ENCODE measurements at places on chromosomes 5 and 9. TPM values are rescaled to one million over a fixed set of nuclear protein-coding genes. Genes with fewer than 3 reads are reported as not detected.

GRCh38 chr5:138724470-138725146 lies 28.6 kb upstream of the CTNNA1 start:
- peaks cover 34% of the 10 kb centered on the region for H3K4me1 ChIP-seq

DNA sequence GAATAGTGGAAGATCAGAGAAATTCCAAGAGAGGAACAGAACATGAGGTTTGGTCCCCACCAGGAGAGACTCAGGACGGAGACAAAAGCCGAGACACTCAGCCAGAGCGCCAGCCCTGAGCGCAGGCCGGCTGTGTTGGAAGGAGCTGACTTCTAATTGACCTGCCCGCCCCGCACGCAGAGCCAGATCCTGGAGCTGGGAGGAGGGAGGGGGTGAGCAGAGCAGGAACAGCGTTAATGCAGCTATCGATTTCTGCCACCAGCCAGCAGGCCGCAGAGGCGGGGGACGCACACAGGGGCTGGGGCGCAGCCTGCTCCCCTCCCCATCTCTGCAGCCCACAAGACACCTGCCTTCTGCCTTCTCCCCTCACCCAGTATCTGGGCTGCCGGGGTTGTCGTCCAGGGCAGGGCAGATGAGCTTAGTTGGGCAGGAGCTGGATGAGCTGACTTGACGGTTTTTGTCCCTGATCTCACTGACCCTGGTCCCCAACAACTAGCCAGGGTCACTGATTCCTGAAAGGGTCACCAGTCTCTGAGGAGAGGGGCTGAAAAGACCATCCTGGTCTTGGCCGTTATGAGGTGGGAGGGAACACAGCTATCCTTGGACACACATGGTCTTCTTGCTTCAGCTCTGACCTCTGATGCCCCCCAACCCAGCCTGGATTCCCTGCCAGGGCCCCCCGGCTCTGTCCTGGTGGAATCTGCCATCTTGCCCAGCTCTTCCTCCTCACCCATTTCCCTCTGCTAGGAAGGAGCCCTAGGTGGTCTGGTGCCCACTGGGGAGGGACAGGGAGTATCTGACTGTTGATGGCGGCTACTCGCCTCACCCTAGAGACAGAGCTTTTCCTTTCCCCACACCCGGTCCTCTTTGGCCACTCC lies 29.8 kb downstream of the CXXC5 start:
- H3K27ac ChIP-seq = peak overlapping the region; percentile 80
- H3K36me3 ChIP-seq = peaks cover 26% of the 10 kb centered on the region

The C5orf58 gene
- 1.0 TPM for total RNA-seq

The ZMAT2 gene
- 35.5 TPM for total RNA-seq

The ENHO gene
- total RNA-seq = not detected

The SLCO6A1 gene
- total RNA-seq = not detected

GRCh38 chr5:57552033-57552432 lies 69.4 kb upstream of the ACTBL2 start:
- no peaks in the 10 kb centered on the region for H3K4me1 ChIP-seq
- H3K27ac ChIP-seq = no peak overlapping the region
- no peak overlapping the region for H3K4me3 ChIP-seq
- H3K36me3 ChIP-seq = no peaks in the 10 kb centered on the region

The PCDHB7 gene
- 0.55 TPM for total RNA-seq

The CRB2 gene
- not detected for total RNA-seq

DNA sequence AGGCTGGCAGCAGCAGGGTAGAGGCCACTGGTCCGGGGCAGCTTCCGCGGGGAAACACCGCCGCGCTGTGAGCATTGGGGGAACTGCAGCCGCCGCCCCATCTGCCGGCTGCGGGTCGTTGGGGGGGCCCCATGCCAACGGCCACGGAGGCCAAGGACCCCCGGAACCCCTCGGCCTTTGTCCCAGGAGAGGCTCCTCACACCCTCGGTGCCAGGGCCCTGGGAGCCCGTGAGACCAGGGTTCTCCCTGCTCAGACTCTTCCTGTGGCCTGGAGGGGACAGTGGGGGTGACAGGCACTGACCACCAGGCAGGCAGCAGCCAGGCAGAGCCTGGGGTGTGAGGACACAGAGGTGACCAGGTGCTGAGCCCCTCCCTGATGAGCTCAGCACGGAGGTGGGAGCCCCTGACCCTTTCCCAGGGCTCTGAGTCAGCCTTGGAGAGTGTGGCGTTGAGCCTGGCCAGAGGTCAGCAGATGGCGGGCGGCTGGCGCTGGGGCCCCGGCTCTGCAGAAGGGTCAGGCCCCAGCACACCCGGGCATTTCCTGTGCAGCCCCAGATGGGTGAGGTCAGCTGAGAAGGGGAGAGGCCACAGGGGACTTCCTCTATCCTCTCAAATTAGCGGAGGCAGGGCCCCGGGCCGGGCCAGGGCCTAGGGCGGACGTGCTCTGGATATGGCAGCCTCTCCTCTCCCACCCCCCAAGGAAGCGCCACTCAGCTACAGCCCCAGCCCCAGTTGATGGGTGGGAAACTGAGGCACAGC lies 17.9 kb upstream of the EGFL7 start:
- peak overlapping the region; percentile 95 for H3K27ac ChIP-seq
- peak; percentile 80 for DNase-seq
- H3K4me1 ChIP-seq = peaks cover 77% of the 10 kb centered on the region

- DNase-seq = no peak
- no peak overlapping the region for H3K27ac ChIP-seq
- no peaks in the 10 kb centered on the region for H3K36me3 ChIP-seq
- no peaks in the 10 kb centered on the region for H3K27me3 ChIP-seq
Observed at GRCh38 chr5:71767661-71768060, 48.6 kb downstream of the CARTPT start.

The TXNDC8 gene
- total RNA-seq = not detected

GRCh38 chr9:37004424-37004935 lies 29.6 kb downstream of the PAX5 start:
- no peak overlapping the region for H3K4me3 ChIP-seq
- no peak overlapping the region for H3K27ac ChIP-seq
- no peaks in the 10 kb centered on the region for H3K36me3 ChIP-seq
- no peak for DNase-seq

DNA sequence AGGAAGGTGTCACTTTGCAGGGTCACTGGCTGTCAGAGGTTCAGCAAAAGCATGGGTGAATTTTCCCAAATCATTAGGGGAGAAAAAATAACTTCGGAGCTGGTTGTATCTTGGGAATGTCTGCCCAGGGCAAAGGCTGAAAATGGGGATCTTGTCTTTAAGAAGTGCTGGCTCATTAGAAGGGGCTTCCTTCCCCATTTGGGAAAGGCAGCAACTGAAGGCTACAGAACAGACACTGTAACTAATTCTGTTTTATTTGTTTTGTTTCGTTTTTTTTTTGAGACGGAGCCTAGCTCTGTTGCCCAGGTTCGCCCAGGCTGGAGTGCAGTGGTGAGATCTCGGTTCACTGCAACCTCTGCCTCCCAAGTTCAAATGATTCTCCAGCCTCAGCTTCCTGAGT lies 70.3 kb upstream of the PCA3 start:
- H3K36me3 ChIP-seq = no peaks in the 10 kb centered on the region
- H3K27me3 ChIP-seq = peaks cover 93% of the 10 kb centered on the region
- peaks cover 7% of the 10 kb centered on the region for H3K4me1 ChIP-seq
- no peak overlapping the region for H3K27ac ChIP-seq
- H3K4me3 ChIP-seq = no peak overlapping the region

DNA sequence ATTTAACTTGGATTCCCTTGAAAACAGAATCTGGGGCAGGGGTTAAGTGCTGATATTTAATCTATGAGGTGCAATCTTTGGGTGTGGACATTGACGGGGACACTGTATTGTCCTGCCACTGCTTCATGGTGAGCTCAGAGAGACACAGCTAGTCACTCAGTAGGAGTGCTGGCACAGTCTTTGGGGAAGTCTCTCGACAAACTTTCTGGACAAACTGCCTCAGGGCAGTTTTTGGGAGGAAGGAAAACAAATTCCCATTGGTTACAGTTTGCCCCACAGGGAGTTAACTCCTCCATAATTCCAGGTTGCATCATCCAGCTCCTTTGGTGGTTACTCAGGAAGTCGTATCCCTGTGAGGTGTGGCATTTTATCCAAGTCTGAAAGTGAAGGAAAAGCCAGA lies 17.9 kb downstream of the HNRNPK start:
- H3K27ac ChIP-seq = no peak overlapping the region
- peaks cover 13% of the 10 kb centered on the region for H3K36me3 ChIP-seq
- peaks cover 10% of the 10 kb centered on the region for H3K4me1 ChIP-seq
- no peak for DNase-seq
- no peaks in the 10 kb centered on the region for H3K27me3 ChIP-seq

The STK10 gene
- total RNA-seq = 5.3 TPM

DNA sequence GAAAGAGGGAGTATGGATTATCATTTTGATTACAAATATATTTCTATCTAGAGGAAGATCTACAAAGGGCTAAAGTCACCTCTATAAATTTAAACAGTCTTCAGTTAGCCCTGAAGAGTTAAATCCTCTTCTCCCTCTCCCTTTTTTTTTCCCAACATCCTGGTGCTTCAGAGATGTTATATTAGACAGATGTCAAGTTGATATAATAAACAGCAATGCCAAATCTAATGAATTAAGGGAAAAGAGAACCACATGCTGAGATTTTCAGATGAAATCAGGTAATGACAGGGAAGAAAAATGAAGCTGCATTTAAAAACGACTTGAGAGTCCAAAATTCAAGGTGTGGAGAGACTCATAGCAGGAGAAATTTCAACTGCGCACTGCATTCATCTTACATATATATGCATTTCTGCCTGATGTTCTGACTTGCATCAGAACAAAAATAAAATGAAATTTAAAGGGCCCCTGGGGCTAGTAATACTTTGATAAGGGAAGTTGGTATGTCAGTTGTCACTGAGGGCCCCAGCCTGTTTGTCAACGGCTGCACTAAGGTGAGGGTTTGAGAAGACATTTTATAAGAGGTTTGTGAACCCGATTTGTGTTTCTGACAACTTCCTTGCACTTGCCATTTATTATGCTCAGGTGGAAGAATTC lies 338.9 kb upstream of the PANK3 start:
- H3K27me3 ChIP-seq = peaks cover 30% of the 10 kb centered on the region
- DNase-seq = no peak
- H3K4me3 ChIP-seq = no peak overlapping the region
- H3K36me3 ChIP-seq = no peaks in the 10 kb centered on the region

DNA sequence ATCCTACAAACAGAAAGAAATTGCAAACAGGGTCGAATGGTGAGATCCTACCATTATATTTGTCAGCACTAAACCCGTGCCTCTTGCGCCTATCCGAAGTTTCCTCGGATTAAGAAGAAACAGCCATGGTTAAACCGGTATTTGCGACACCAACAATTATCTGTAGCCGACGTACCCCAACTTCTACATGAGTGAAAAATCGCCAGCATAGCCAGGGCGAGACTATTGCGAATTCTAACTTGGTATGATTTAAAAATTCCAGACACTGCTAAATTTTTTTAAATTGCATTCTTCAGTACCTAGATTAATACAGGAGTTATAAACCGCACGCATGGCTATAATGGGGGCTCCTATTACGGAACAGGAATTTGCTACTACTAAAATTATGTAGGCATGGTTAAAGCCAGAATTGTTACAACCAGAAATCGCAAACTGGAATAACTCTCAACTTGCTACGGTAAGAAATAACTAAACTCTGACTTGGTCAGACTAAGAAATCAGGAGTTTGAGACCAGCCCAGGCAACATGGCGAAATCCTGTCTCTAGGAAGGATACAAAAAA lies 25.3 kb upstream of the ANXA2R start:
- H3K36me3 ChIP-seq = peaks cover 15% of the 10 kb centered on the region
- peaks cover 54% of the 10 kb centered on the region for H3K4me1 ChIP-seq
- DNase-seq = no peak
- peak overlapping the region; percentile 98 for H3K27ac ChIP-seq
- peak overlapping the region; percentile 87 for H3K4me3 ChIP-seq

GRCh38 chr5:127909066-127909465 lies 174.5 kb upstream of the SLC12A2 start:
- no peaks in the 10 kb centered on the region for H3K36me3 ChIP-seq
- DNase-seq = no peak
- peaks cover 14% of the 10 kb centered on the region for H3K4me1 ChIP-seq
- no peaks in the 10 kb centered on the region for H3K27me3 ChIP-seq
- H3K27ac ChIP-seq = no peak overlapping the region
- H3K4me3 ChIP-seq = no peak overlapping the region

GRCh38 chr9:8715788-8716187 lies 916.2 kb upstream of the DMAC1 start:
- no peak for DNase-seq
- no peak overlapping the region for H3K27ac ChIP-seq
- H3K27me3 ChIP-seq = no peaks in the 10 kb centered on the region
- no peak overlapping the region for H3K4me3 ChIP-seq

GRCh38 chr5:6814816-6815215 lies 101.6 kb downstream of the TENT4A start:
- H3K27me3 ChIP-seq = peaks cover 31% of the 10 kb centered on the region
- no peak for DNase-seq
- H3K4me1 ChIP-seq = no peaks in the 10 kb centered on the region
- no peak overlapping the region for H3K4me3 ChIP-seq
- H3K36me3 ChIP-seq = no peaks in the 10 kb centered on the region
- H3K27ac ChIP-seq = no peak overlapping the region
